EL (cell line): ENCODE measurements at places on chromosomes 2 and 18.

- DNase-seq, result no peak
Measured at GRCh38 chr18:5914016-5914415, 18.7 kb upstream of the TMEM200C start.

DNA sequence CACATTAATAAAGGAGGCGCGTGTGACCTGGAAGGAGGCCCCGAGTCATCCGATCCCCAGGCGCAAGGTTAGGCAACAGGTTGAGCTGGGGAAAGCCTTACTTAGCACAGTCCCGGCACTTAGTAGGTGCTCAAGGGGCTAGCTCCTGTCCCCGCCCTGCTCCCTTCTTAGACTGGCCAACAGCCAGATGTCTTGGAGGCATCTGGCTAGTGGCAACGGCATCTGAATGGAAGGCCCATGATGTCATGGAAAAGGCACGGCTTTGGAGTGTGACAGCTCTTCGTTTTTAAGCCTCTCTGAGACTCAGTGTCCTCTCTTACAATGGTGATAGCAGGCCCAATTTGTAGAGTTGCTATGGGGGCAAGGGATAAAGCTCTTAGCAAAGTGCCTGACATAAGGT lies 258.3 kb downstream of the CYRIA start:
- no peak for DNase-seq

DNA sequence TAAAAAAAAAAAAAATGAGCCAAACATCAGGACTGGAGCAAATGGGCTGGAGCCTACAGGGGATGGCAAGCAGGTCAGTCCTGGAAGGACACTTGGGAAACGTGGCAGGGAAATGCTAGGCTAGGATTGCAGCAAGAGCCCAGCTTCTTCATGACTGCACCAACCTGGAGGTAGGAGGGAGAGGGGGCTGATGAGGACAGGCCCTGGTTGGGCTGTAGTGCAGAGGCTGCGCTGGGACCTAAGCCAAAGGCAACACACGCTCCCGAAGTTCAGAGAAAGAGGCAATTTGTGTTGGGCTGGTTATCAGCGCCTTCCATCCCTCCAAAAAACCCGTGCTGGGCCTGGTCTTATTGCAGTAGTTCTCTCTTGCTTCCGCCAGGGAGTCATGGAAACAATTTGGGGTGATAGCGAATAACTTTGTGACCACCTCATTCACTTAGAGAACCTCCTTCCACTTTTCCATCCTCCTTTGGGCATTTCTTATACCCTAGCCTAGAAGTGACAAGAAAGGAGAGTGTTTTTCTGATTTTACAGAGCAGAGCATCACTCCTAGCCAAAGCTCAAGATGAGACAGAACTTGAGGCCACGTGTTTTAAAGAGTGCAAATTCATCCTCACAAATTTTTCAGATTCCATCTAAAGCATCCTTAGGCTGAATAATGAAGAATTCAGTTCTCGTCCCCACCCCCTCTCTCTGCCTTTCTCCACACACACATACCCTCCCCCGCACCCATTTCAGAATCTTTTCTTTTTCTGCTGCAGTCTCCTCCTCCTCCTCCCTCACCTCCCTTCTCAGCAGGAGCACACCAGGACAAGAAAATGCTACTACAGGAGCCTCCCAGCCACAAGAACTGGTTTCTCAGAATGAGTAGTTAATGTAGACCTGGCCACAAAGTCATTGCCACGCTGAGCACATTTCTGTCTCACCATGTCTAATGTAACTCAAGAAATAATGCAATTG lies 82.5 kb upstream of the STPG4 start:
- DNase-seq, result peak; percentile 45

DNA sequence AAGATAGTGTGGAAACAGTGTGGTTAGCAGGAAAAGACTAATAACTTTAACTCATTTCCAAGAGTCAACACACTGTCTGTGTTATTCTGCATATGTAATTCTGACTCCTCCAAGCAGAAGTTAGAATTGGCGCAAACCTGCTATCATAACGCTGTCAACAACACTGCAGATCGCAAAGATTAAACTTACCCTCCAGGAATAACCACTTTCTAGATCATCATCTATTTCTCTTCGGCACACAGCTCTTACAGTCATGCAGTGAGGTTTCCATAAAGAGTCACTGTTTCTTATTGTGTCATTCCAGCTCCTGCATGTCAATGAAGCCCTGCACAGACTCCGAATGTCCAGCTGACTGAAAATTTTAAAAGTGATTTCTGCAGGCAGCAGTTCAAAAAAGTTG lies 2.4 kb downstream of the FBXO48 start:
- DNase-seq, result no peak

DNA sequence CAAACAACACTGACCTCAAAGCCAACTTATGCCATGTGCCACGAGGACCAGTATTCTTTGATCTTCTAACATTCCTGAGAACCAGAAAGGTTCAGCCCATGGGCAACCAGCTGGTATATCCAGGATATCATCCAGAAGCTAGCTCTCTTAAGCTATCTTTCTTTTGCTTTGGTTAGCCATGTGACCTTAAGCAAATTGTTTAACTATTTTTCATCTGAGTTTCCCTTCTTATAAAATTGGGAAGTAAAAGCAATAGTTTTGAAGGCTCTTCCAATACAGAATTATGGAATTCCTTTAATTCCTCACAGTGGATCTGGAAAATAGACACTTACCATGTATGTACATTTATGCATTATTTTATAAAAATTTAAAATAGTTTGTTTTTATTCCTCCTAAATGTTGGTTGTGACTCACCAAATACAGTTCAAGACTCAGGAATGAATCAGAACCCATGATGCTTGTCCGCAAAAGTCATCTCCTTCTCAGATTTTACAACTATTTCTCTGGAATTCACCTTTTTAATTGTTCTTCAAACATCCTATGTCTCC lies 435.7 kb downstream of the ZEB2 start:
- DNase-seq, result peak; percentile 90

DNA sequence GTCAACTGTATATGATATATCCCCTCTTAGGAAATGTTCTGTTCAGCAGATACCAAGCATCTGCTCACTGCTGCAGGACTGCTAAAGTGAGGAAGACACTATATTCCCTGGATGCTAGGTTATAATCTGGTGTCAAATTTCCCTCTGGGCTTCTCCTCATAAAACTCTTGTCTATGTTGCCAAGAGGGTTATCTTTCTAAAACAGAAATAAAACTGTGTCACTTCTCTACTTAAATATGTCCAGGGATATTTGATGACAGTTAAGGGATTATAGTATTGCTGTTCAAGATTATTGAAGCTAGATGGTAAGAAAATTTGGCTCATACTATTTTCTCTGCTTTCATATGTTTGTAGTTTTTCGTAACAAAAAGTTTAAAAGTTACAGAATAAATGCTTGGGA lies 30.5 kb upstream of the SNRNP27 start:
- DNase-seq, result no peak

DNA sequence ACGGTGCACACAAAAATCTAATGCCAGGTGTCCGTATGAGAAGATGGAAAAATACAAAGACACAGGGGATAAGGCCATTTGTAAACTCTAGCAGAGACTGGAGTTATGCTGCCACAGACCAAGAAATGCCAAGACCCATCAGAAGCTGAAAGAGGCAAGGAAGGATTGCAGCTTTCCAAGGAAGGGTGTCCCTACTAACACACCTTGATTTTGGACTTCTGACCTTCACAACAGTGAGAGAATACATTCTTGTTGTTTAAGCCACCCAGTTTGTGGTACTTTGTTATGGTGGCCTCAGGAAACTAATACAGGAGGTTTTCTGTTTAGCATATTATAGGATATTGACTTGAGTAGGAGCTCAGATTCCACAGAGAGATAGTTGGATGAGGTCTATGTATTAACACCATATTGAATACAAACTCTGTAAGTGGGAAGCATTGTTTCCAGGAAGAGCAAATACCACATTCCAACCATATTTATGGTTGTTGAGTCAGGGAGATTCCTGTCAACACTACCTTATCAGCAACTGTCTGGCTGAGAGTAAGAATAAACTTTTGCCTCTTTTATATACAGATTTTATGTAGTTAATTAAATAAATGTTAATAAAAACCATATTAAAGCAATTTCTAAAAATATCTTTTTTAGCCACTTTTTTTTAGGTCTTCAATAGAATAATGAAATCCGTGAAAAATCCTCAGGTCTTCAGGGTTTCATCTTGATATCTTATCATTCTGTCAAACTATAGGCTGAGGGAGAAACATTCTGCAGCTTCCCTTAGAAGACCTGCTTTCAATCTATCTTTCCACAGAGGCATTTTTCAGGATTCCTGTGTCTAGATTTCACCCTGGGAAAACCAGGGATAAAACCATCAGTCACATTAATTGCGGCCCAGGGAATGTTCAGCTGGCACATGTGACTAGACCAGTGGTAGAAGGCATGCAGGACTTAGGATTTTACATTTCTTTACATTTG lies 35.4 kb upstream of the HNMT start:
- peak; percentile 72 for DNase-seq

DNA sequence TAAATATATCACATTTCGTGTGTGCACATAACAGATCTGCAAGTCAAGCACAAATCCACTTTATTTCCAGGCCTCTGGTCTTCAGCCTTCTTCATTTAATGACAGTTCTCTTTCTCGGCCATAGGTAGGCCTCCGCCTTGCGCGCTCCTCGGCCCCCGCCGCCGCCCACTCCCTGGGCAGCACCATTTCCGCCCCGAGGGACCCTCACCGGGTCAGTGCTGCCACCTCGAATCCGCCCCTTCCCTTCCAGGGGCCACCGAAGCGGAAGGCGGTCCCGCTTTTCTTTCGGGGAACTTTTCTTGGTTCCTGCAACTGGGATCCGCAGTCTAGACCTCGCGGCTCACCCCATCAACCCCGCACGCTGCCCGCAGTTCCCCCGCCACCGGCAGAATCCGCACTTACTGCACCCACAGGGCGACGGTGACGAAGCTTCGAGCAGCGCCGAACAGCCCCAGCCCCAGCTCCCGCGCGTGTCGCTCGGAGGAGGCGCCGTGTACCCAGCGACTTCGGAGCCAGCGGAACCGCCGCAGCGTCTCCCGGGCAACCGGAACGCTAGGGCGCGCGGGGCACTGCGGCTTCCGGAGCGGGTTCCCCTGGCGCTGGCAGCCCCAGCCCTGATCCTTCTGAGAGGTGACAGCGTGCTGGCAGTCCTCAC lies at the start of gene CDKL4:
Gene CDKL4 (minus strand): TSS at position 502 of the 655 bp plus-strand sequence.
- peak; percentile 17 for DNase-seq

DNA sequence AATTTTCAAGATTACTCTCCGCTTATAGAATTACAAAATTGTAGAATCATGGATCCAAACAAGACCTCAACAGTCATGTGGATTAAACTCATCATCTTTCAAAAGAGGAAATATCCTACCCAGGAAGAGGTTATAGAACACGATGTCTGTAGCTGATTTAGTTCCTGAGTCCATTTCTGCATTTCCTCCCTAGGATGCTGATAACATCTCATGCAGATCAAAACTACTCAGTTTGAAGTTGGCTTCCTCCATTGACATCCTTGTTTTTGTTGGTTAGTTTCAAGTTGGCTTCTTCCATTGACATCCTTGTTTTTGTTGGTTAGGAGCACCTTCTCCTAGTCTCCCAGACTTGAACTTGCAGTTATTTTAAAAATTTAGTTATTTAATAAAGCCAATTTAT lies 147.5 kb downstream of the PARD3B start:
- DNase-seq, result no peak

DNA sequence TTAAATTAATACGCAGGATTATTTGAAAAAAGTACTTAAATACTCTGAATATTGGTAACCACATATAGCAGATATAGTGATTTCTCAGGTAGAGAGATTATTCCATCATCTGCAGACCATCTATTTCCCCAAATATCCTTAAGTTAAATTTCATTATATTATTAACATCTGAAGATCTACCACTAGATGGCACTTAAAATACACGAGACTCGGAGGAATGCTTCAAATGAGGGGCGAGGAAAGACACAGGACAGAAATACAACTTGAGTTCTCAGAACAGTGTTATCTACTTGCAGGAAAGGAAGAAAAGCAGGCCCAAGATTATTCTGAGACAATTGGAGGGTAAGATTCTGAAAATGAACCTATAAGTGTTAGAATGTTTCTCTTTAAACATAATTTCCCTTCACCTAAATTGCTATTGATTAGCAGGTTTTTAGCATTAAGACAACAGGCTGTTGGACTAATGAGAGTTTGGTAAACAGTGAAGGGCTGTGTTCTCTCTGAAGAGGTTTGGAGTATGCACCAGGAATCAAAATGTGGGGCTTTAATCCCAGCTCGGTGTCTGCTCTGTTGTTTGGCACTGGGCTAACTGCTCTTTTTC lies 76.9 kb upstream of the GCFC2 start:
- peak; percentile 23 for DNase-seq

DNA sequence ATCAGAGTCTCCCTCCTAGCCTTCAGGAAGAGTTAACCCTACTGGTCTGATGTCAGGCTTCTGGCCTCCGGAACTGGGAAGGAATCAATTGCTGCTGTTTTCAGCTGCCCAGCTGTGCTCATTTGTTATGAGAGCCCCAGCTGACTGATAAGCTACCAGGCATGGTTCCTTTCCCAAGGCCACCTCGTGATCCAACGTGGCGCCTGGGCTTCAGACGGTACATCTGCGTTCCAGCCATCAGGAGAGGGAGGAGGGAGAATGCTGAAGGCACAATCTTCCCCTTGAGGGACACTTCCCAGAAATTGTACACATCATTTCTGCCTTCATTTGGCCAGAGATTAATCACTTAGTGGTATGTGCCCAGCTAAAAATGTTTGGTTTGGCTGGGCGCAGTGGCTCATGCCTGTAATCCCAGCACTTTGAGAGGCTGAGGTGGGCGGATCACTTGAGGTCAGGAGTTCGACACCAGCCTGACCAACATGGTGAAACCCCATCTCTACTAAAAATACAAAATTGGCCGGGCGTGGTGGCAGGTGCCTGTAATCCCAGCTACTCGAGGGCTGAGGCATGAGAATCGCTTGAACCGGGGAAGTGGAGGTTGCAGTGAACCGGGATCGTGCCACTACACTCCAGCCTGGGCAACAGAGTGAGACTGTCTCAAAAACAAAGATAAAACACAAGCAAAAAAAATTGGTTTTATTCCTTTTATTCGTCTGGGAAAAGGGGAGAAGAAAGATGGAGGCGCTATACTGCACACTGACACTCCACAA lies 10.5 kb upstream of the ARMC9 start:
- peak; percentile 29 for DNase-seq

DNA sequence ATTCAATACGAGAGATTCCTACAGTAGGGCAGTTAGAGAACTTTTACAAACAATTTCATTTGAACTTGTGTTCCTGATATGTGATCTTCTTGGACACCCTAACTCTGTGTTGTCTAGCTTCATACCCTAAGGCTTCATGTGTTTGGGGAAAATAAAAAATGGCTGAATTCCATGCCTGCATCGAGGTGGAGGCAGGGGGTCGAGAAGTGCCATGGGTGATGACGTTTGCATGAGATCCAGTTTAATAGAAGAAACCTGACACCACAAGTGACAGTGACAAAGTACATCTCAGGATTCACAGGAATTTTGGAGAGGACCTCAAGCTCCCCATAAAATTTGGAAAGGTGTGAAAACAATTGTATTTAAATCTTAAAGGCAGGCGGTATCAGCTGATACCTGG lies 169.2 kb upstream of the NABP1 start:
- no peak for DNase-seq

GRCh38 chr2:232264081-232264480 lies 114.5 kb upstream of the ALPP start:
- DNase-seq, result no peak

GRCh38 chr2:128280158-128280871 lies 38.4 kb downstream of the HS6ST1 start:
- DNase-seq, result no peak
